Caco-2 (cell line): ENCODE measurements at places on chromosomes 2 and 18.
A peak's percentile ranks its signal among the peaks of the same experiment; 100 is the strongest.

DNA sequence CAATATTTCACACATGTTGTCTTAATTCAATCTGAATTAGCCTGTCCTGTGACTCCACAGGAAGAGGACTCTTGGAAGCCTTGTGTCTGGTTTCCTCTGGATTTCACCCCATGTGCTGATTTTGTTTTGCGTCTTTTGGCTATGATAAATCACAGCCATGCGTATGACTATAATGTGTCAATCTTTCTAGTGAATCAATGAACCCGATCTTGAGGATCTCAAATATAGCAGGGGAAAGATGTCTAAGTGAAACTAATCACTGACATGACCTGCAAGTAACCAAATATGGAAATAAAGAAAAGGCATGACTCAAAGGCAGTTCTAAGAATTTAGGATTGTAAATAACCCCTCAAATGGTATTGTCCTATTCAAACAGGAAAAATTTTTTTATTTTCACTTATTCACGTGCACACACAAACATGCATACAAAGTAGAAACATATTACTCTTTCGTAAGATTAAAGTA is 8.2 kb downstream of the WDFY1 start:
- no peak for DNase-seq

DNA sequence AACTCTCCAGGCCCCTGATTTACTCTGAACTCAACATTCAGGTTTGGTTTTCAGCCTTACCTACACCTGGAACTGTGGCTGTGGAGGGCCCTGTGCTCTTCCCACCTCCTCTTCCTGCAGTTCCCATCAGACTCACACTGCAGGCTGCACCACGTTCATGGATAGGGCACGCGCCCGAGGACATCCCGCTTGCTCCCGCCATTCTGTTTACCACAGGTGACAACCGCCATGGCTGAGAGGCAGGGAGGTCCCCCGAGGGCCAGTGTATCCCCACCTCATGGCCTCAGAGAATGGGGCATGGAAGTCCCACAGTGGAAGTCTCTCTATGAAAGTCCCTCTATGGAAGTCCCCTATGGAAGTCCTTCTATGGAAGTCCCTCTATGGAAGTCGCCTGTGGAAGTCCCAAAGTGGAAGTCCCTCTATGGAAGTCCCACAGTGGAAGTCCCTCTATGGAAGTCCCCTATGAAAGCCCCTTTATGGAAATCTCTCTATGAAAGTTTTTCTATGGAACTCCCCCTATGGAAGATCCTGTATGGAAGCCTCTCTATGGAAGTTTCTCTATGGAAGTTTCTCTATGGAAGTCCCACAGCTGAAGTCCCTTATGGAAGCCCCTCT is 358.4 kb upstream of the SALL3 start:
- no peak for DNase-seq

GRCh38 chr18:4842287-4842686 is 354.8 kb downstream of the AKAIN1 start:
- DNase-seq = no peak

DNA sequence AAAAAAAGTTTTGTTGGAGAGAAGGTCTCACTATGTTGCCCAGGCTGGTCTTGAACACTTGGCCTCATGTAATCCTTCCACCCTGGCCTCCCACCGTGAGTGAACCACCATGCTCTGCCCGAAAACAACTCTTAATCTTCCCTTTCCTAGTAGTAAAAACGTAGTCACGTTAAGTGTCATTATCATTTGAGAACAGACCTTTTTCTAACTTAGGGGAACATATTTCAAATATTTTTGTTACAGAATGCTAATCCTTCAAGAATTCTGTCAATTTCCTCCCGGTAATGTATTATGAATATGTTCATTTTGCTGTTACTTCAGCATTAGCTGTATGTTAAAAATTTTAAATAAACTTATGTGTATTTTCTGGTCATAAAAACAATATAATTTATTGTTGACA is 49.7 kb downstream of the MTA3 start:
- DNase-seq = no peak

GRCh38 chr2:10310309-10310888 is 7.7 kb downstream of the HPCAL1 start:
- no peak for DNase-seq

- DNase-seq = peak; percentile 69
Observed at GRCh38 chr2:24771061-24771460, 22.1 kb downstream of the PTRHD1 start.

DNA sequence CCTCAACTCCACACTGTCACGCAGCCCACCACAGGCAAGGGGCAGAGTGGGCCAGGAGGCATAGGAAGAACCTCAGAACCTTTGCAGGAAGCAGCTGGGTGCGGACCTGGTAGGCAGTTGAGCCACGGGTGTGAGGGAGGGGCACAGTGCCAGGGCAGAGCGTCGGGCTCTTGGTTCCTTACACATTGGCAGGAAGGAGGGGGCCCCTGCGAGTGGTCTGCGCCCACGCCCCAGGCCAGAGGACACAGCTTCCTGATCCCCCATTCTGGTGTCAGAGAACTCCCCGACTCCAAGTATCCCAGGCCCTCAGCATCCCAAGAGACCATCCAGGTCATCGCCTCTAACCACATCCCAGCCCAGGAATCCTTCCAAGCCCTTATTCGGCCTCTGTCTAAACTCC is 61.5 kb downstream of the TNS1 start:
- no peak for DNase-seq

DNA sequence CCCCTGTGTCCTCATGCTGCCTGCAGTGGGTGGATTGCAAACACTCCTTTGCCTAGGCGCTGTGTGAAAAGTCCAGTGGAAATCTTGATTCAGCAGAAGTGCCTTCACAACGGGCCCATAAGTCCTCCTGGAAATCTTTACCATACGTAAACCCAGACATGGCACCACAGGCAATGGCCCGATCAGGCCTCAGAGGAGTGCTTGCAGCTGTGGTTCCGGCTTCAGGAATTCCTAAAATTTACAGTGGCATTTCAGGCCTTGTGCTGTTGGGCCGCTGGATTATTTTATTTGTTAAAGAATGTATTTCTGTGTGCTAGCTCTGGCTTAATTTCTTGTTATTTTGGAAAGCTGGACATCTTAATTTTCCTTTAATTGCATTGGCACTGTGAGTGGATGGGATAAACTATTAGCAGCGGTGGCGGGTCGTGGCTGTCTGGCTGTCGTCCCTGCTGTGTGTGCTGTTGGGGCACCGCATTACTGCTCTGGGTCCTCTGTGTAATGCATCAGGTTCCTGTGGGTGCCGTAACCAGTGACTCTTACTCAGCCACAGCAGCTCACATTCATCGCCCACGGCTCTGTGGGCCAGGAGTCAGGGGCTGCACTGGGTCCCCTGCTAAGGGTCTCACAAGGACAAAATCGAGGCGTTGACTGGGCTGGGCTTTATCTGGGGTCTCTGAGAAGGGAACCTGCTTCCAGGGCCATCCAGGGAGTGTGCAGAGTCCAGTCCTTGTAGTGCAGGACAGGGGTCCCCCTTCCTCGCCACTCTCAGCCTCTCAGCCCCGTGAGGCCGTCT is 73.1 kb downstream of the RTP5 start:
- no peak for DNase-seq
